ENCODE measurements at places on chromosomes 5 and 9.

GRCh38 chr5:163623986-163624385 lies 118.6 kb downstream of the MAT2B start:
- DNase-seq = no peak

DNA sequence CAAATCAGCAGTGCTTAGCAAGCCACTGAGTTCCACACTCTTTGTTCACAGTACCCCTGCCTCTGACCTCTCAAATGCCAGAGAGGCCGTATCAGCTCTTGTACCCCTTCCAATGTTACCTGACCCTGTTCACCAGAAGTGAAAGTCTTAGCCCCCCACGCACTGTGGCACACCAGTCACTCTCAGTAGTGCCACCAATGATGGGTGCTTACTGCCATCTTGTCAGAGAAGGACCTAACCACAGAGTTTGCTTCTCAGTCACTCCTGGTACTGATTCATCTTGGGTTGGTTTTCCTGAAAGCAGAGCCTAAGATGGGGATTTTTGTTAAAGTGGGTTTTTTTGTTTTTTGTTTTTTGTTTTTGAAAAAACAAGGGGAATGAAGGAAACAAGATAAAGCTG lies 28.8 kb upstream of the PANK3 start:
- no peak for DNase-seq

DNA sequence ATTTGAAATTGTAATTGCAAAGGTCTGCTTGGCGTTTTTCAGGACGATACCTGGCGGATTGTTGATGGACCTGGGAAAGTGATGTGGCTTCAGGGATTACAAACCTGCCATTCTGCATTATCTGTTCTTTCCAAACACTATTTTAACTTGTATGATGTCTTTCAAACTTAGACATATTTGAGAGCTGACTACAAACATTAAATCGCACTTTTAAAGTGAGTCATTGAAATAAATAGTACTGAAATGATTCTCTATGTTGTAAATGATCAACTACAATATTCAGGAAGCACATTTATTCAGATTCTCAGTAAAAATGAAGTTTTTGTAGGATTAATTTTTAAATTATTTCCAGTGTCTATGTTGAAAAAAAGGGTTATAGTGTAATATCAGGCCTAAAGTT lies 32.3 kb upstream of the TMEM171 start:
- DNase-seq = no peak

GRCh38 chr9:121662359-121662758 lies 10.9 kb downstream of the DAB2IP start:
- no peak for DNase-seq

DNA sequence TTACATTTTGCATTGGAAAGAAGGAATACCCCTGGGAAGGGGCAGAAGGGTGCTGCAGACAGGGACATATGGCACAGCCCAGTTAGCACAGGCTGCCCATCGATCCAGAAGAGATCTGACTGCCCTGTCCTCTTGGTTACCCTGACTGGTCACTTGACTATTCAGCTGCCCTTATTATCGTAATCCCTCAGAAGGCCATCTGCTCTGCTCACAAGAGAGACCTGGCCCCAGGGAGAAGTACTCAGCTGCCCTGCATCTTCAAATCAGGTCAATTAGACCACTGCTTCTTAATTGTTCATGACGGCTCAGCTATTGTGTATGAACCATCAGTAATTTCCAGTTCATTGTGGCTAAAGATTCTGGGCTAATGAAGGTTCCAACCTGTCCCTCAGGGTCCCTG lies 345.0 kb downstream of the TLE1 start:
- no peak for DNase-seq

DNA sequence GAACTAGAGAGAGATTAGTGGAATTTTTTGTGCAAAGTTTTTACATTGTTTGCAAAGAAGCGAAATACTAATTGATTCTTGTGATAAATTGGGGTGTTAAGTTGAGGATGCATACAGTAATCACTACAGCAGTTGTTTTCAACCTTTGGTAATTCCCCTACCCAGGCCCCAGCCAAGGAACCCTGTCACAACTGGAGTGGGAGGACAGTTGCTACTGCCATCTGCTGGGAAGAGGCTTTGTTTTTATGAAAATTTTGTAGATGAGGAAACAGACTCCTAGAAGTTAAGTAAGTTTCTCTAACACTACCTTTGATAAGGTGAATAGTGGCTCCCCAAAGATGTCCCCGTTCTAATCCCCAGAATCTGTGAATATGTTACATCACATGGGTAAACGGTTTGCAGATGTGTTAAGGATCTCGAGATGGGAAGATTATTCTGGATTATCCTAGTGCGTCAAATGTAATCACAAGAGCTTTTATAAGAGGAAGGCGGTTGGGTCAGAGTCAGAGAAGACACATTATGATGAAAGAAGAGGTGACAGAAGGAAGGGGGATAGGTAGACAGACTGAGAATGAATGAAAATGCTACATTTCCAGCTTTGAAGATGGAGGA lies 34.0 kb upstream of the PPP1R2B start:
- DNase-seq = no peak

- DNase-seq = no peak
Measured at GRCh38 chr9:68678430-68678829, 26.6 kb upstream of the PIP5K1B start.

- DNase-seq = no peak
Measured at GRCh38 chr5:9411142-9411541, 134.7 kb downstream of the SEMA5A start.

DNA sequence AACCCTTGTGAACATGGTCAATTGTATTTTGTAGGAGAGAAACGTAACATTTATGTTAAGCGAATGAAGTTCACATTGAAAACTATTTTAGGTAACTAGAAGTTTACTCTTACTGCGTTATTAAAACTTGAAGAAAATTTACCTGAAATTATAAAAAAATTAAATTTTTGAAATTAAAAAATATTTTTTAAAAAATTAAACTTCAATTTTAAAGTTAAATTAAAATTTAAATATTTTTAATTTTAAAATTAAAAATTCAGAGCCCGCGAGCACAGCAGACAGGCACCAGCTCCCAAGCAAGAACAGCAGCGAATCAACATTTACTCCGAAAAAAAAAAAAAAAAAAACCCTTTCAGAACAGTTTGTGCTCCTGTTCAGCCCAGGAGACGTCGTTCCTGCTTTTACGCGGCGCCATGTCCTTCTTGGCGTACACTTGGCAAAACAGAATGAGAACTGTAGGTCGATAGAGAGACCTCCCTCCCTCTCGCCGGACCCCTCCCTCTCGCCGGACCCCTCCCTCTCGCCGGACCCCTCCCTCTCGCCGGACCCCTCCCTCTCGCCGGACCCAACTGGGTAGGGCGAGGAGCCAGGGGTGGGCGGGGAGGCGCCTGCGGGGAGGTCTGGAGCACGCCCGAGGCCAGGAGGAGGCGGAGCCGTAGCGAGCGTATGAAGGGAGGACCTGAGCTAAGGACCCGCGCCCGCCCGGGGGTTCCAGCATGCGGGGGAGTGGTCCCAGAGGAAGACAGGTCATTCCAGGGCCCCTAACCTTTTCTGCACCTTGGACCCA lies 235.8 kb downstream of the ROR2 start:
- peak; percentile 87 for DNase-seq

DNA sequence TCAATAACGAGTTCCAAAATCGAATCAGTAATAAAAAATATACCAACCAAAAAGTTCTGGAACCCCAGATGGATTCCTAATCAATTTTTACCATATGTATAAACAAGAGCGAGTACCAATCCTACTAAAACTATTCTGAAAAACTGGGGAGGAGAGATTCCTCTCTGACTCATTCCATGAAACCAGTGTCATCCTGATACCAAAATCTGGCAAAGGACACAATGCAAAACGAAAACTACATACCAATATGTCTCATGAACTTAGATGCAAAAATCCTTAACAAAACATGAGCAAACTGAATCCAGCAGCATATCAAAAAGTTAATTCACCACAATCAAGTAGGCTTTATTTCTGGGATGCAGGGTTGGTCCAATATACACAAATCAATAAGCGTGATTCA lies 30.5 kb upstream of the MACIR start:
- no peak for DNase-seq

GRCh38 chr9:115596021-115596745 lies 478.2 kb upstream of the TNC start:
- DNase-seq = no peak

DNA sequence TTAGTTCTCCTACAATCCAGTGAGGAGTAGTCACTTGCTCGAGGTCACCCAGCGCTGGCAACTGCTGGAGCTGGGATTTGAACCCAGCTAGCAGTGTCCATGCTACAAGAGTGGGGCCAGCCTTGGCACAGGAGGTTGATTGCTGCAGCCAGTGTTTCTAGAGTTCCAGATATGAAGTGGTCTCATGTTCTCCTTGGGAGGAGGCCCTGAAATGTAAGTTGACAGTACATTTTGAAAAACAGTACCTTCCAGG lies 802 bp downstream of the CCDC107 start:
- no peak for DNase-seq

GRCh38 chr5:67248703-67249589 lies 52.3 kb upstream of the CD180 start:
- DNase-seq = no peak

GRCh38 chr9:68923480-68923879 lies 90.4 kb downstream of the PRKACG start:
- no peak for DNase-seq

DNA sequence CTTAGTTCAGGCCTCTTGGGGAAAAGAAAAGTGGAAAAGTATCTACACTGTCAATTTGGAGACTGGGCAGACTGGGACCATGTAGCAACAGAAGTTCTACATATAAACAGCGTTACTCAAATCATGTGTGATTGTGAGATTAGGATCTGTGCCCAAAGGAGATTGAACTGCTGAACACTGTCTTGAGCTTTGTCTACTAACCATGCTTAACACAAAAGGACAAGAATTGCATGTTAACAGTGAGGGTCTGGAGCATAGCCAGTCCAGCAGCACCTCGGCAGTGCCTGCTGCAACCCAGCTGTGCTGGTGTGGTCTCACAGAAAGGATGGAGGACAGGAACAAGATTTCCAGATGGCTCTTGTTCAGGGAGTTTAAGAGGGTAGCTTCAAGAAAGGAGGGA lies 5.7 kb downstream of the PAM start:
- DNase-seq = no peak

DNA sequence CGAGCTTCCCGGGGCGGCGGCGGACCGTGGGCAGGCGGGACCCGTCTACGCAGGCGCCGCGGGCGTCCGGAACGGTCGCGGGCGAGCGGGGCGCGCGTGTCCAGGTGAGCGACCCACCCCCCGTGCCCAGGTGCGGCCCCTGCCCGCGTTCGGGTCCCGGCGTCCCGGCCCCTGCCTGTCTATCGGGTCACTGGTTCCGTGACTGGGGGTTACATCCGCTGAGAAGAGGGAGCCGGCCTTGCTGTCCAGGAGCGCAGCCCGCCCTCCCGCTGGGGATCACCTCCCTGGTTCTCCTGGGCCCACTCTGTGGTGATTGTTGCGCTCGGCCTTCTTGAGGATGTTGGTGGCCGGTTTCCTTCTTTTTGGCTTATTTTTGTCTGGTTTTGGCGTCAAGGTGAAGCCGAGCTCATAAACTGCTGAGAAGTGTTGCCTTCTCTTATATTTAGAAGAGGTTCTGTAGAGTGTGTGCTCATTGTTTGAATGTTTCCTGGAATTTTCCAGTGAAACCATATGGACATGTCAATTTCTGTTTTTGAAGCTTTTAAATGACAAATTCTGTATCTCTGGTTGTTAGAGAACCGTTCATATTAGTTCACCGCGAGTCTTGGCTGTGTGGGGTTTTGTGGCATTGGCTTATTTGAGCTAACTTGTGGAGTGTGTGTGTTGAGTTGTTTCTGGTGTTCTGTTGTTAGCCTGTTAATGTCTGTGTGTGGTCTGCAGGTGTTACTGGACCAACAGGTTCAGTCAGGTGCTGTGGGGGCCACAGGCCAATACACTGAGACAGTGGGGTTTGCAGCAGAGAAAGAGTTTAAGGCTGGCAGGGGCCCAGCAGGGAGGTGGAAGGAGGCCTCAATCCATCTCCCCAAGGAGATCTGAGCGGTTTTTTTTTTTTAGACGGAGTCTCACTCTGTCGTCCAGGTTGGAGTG lies 621 bp downstream of the CEP72 start:
- DNase-seq = no peak

GRCh38 chr5:103404483-103404882 lies 145.9 kb downstream of the MACIR start:
- no peak for DNase-seq

DNA sequence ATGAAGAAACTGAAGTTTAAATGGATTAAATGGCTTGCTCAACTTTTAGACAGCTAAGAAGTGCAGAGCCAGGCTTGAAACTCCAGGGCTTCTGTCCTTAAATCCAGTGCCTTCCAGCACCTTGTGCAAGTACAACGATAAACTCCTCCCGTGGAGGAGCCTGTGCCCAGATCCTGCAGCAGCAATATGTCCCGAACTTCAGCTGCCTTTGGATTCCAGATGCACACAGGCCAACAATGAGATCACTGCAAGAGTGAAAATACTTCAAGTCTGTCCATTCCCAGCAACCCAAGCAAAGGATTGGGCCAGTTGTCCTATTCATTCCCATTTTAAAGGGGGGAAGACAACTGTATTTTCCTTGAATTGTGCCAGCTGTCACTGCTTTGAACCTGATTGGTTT lies 199.6 kb downstream of the CRB2 start:
- no peak for DNase-seq

- DNase-seq = no peak
Measured at GRCh38 chr5:124408738-124409453, 337.5 kb downstream of the ZNF608 start.

All from aorta (tissue), 5 donors.